ENCODE measurements at places on chromosomes 1 and 21.

GRCh38 chr1:201838381-201838780 lies 9.4 kb downstream of the IPO9 start:
- no peak for DNase-seq

DNA sequence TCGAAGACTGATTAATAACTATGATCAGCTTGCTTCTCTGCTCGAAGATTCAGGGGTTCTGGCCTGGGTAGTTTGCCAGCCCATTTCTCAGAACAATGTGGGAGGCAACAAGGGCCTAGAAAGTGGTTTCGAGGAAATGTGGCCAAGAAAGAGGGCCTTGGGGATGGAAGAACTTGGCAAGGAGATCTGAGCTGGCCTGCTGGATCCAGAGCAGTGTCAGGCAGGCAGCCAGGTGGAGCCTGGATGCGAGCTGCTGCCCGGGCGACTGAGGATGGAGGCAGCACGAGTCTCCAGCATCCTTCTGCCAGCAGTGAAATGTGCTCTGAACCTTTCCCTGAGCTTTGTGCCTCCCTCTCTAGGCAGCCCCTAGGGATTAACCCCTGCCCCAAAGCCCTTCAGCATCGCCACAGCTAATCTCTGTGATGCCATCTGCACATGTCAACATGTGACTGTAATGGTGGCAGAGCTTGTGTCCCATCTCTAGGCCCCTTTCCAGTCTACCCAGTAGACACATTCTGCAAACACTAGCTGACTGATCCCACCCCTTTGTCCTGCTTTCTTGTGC lies 61.0 kb upstream of the NEK2 start:
- no peak for DNase-seq

DNA sequence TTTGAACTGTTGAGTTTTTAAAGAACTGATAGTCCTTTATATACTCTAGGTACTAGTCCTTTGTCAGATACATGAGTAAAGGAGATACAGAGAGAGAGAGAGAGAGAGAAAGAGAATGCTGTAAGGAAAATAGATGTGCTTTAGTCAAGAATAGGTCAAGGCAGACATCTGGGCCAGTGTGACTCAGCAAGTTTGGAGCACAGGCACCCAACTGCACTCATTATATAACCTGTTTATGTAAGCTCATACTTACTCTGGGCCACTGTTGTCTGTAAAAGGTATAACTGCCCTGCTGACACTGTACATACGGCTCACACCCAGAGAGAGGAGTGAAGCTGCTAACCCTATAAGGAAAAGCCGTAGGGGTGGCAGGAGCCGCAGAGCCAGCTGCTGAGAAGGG lies 32.2 kb upstream of the AKT3 start:
- no peak for DNase-seq

- no peak for DNase-seq
Observed at GRCh38 chr1:87592156-87592555, 263.5 kb downstream of the LMO4 start.

GRCh38 chr1:98546319-98546718 lies 115.2 kb upstream of the SNX7 start:
- no peak for DNase-seq

DNA sequence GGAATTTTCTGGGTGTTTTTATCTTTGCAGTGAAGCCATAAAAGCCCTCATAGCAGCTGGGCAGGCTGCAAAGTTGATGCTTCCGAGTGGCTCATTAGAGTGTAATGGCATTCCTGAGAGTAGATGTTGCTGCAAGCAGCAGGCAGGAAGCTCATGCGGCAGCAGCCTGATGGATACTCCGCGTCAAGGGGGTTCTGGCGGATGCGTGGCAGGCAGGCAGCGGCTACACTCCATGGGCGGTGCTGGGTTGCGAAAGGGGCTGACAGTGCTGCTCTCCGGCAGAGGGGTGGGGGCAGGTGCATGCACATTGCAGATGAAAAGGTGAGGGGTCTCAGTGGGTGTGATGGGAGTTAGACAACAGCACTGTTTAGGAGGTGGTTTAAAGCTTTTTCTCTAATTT lies 93.2 kb upstream of the AJAP1 start:
- no peak for DNase-seq

GRCh38 chr1:151010346-151010726 lies 2.1 kb downstream of the PRUNE1 start:
- no peak for DNase-seq

DNA sequence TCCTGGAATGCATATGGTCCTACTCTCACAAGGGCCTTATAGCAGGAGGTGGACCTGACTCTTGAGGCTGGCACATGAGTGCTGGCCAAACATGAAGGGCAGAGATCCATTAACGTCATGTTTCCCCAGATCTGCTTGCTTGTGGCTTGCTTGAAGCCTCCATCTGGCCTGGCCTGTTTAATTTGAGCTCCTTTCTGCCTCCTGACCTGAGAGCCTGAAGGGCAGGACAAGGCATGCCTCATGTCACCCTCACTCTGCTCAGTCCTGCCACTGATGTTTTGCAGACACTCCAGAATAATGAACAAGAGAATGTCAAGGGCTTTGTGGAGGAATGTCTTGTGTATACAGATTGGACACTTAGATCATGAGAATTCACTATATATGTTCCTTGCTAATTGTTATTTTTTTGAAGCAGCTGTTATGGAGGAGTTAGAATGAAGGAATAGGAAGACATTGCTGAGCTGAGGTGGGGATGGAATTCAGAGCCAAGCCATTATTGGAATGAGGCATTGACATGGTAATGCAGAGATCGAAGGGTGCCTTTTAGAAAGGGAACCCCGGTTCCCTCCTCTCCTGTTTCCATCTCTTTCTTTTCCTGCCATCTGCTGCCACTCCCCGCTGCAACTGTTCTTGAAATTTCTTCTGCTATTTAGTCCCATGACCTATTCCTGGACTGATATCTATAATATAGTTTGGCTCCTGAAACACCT lies 457.0 kb upstream of the PROX1 start:
- DNase-seq: no peak

GRCh38 chr1:228205526-228206436 lies 2.1 kb upstream of the OBSCN start:
- no peak for DNase-seq

- no peak for DNase-seq
Observed at GRCh38 chr1:149845416-149845815, 54.0 kb upstream of the BOLA1 start.

GRCh38 chr1:234840843-234841242 lies 230.9 kb upstream of the IRF2BP2 start:
- DNase-seq: no peak

- no peak for DNase-seq
Observed at GRCh38 chr1:51610637-51611036, 6.3 kb upstream of the OSBPL9 start.

- DNase-seq: no peak
Observed at GRCh38 chr1:93016171-93016570, 54.9 kb upstream of the DIPK1A start.

GRCh38 chr1:221923929-221924598 lies 182.2 kb upstream of the DUSP10 start:
- DNase-seq: no peak

GRCh38 chr1:15559189-15559810 lies 25.6 kb downstream of the AGMAT start:
- no peak for DNase-seq

DNA sequence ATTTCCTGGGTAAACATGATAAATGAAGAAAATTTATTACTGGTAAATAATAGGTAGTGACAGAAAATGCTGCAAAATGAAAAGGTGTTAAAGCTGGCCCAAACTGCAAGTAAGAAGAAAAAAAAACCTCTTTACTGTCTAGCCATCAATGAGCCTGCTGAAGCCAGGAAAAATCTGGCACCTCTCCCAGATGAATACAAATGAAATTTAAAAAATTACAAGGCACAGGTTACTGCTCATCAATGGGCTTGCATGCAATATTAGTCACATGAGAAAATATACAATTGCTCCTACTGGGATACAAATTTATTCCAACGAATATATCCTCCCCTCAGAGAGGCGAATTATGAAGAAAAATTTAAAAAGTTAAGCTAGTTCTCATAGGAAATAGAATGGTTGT lies 1422.5 kb downstream of the KCNT2 start:
- no peak for DNase-seq

DNA sequence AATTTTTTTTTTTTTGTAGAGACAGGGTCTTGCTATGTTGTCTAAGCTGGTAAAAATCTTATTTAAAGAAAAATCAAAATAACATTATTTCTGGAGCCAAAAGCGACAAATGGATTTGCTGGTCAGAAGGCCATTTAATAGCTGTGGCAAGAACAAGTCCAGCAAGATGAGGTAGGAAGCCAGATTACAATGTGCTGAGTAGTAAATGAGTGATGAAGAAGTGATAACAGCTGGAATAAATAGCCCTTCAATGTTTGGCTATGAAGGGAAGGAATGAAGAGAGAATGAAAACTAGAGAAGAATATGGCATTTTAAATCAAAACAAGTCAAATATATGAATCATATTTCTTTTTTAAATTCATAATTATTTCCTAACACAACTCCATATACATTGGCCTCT lies 34.5 kb downstream of the SYDE2 start:
- DNase-seq: no peak

DNA sequence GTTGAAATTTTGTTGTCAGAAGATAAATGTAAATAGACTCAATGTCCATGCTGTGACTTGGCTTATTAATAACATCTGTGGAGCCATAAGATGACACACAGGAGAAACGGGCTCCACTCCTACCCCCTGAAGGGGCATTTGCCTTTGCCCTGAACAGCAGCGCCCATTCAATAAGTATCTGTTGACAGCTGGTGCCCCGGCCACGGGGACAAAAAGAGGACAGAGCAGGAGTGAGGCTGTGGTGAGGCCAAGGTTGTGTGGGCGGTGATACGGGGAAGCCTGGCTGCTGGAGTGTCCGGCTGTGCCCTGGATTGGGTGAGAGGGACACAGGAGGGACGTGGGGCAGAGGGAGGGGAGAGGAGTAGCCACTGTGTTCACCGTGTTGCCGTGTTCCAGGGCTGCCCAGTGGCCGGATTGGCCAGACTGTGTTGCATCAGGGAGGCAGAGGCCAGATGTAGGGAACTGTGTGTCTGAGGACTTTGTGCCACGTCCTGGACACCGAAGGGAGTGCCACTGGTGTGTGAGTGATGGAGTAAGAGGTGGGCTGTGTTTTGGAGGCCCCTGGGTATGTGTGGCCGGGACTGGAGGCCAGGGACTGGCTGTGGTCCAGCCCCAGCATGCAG lies 15.1 kb downstream of the PRMT2 start:
- no peak for DNase-seq

DNA sequence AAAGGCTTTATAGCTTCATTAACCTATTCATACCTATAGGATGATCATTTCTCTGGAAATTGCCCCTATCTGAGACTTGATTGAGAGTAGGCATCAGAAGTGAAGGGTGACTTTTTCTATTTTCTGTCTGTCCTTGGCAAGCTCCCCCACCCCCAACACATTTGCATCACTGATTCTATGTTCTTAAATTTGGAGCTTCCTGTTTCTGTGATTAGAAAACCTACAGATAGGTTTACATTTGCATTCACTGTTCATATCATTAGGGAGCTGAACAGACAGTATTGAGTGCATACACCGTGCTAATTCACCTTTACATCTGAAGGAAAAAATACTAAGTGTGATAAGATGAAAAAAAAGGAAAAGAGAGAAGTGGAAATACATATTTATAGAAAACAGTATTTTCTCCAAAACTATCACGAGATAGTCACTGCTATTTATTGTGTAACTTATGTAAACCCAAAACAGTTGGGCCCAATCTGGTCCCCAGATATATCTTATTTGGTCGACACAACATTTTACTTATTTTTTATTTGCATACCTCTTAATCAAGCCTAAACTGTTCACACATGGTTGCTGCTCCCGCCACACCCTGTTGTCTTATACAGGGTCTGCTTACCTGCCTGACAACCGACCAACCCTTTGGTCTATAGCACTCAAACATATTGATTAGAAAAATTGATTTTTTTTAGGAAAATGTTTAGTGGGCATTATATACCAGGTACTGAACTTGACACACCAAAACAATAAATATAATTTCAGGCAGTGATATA lies 218.8 kb downstream of the NTNG1 start:
- DNase-seq: no peak
